ENCODE measurements at places on chromosomes 1 and 21. TPM values are rescaled to one million over a fixed set of nuclear protein-coding genes. Genes with fewer than 3 reads are reported as not detected.
A peak's percentile ranks its signal among the peaks of the same experiment; 100 is the strongest.

- peak overlapping the region; percentile 100 for H3K4me3 ChIP-seq
- peak; percentile 98 for DNase-seq
- H3K27me3 ChIP-seq: no peaks in the 10 kb centered on the region
- H3K36me3 ChIP-seq: peaks cover 21% of the 10 kb centered on the region
- peaks cover 54% of the 10 kb centered on the region for H3K4me1 ChIP-seq
Measured at GRCh38 chr1:156746728-156747631, 4.5 kb downstream of the HDGF start.

Gene KCNA3
- 1.8 TPM for total RNA-seq

DNA sequence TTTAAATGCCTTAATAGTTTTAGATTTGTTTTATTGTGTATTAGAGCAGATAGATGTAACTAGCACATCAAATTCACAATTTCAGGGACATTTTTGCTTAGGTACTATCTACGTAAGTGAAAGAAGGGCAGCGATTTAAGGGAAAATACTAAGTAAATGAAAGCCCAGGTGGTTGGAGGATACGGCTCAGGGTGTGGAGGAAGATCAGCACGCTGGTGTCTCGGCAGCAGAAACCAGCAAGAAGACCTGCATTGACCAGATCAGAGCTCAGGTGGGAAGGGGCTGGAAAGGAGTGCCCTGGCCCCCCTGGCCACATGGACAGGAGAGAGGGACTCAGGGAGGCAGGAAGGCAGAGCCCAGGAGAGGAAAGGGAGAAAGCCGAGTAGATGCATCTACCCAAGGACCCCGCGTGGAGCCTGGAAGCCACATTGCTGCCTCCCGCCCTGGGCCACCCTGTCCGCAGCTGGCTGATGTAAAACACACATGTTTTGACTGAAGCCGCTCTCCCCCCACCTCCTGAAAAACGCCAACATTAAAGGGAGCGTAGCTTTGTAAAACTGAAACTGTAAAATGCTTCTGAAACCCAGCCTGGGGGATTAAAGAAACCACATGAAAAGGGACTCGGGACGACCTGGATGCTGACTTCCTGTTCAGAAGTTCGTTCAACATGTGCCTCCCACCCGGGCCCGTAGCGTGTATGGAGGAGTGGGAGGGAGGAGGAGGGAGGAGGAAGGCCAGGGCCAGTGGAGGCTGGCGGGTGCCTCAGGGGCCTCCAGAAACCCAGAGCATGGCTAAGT is 72.6 kb upstream of the TARDBP start:
- no peak overlapping the region for H3K27ac ChIP-seq
- DNase-seq: no peak
- H3K36me3 ChIP-seq: no peaks in the 10 kb centered on the region
- H3K4me1 ChIP-seq: peaks cover 20% of the 10 kb centered on the region
- H3K27me3 ChIP-seq: no peaks in the 10 kb centered on the region
- no peak overlapping the region for H3K4me3 ChIP-seq

GRCh38 chr1:219550201-219550600 is 62.7 kb downstream of the ZC3H11B start:
- H3K36me3 ChIP-seq: no peaks in the 10 kb centered on the region
- no peak for DNase-seq
- no peak overlapping the region for H3K4me3 ChIP-seq
- peaks cover under 1% of the 10 kb centered on the region for H3K4me1 ChIP-seq

- peaks cover 2% of the 10 kb centered on the region for H3K27me3 ChIP-seq
- DNase-seq: no peak
- H3K4me3 ChIP-seq: no peak overlapping the region
- no peaks in the 10 kb centered on the region for H3K4me1 ChIP-seq
- no peak overlapping the region for H3K27ac ChIP-seq
- no peaks in the 10 kb centered on the region for H3K36me3 ChIP-seq
Measured at GRCh38 chr1:18253093-18253492, 145.5 kb downstream of the IGSF21 start.

DNA sequence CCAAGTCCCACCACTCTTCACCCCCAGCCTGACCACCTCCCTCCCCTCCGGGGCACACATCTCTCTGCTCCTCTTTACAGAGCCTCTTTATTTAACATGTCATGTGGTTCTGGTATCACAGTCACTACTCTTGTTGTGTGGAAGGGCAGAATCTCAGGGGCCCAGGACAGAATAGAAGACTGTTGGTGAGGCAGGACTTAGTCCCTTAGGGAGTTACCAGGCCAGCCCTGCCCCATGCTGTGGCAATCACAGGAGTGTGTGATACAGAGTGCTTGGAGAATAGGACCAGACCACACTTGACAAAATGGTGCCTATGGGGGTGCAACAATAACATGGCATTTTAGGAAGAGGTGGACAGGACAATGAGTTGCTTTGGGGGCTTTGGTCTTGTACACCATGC is 43.0 kb upstream of the CRNN start:
- H3K27ac ChIP-seq: no peak overlapping the region
- no peaks in the 10 kb centered on the region for H3K36me3 ChIP-seq
- no peak for DNase-seq
- no peak overlapping the region for H3K4me3 ChIP-seq
- no peaks in the 10 kb centered on the region for H3K4me1 ChIP-seq

GRCh38 chr1:95582191-95582590 is 348.2 kb downstream of the RWDD3 start:
- no peaks in the 10 kb centered on the region for H3K27me3 ChIP-seq
- H3K36me3 ChIP-seq: no peaks in the 10 kb centered on the region
- H3K4me3 ChIP-seq: no peak overlapping the region
- no peaks in the 10 kb centered on the region for H3K4me1 ChIP-seq

Gene GREM2
- total RNA-seq: 9.9 TPM

- no peaks in the 10 kb centered on the region for H3K27me3 ChIP-seq
- no peaks in the 10 kb centered on the region for H3K36me3 ChIP-seq
- no peak overlapping the region for H3K4me3 ChIP-seq
- H3K27ac ChIP-seq: peak overlapping the region; percentile 49
- peaks cover 29% of the 10 kb centered on the region for H3K4me1 ChIP-seq
Measured at GRCh38 chr1:159005676-159006075, 4.0 kb upstream of the IFI16 start.

DNA sequence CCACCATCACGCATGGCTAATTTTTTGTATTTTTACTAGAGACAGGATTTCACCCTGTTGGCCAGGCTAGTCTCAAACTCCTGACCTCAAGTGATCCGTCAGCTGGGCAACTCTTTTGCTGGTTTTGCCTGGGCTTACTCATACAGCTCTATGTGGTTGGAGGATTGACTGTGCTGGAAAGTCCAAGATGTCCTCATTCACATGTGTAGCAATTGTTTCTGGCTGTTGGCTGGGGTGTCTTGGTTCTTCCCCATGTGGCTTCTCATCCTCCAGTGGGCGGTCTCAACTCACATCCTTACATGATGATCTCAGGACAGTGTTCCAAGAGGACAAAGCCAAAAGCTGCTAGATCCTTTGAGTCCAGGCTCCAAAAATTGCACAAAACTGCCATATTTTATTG is 53.3 kb downstream of the TEX35 start:
- H3K36me3 ChIP-seq: no peaks in the 10 kb centered on the region
- H3K27me3 ChIP-seq: no peaks in the 10 kb centered on the region
- no peak overlapping the region for H3K27ac ChIP-seq
- DNase-seq: no peak
- no peak overlapping the region for H3K4me3 ChIP-seq
- H3K4me1 ChIP-seq: no peaks in the 10 kb centered on the region

Gene OR10Z1
- not detected for total RNA-seq

GRCh38 chr1:218658899-218659298 is 313.8 kb downstream of the TGFB2 start:
- no peaks in the 10 kb centered on the region for H3K27me3 ChIP-seq
- peaks cover 13% of the 10 kb centered on the region for H3K4me1 ChIP-seq
- no peak overlapping the region for H3K27ac ChIP-seq
- no peak for DNase-seq
- H3K36me3 ChIP-seq: no peaks in the 10 kb centered on the region

DNA sequence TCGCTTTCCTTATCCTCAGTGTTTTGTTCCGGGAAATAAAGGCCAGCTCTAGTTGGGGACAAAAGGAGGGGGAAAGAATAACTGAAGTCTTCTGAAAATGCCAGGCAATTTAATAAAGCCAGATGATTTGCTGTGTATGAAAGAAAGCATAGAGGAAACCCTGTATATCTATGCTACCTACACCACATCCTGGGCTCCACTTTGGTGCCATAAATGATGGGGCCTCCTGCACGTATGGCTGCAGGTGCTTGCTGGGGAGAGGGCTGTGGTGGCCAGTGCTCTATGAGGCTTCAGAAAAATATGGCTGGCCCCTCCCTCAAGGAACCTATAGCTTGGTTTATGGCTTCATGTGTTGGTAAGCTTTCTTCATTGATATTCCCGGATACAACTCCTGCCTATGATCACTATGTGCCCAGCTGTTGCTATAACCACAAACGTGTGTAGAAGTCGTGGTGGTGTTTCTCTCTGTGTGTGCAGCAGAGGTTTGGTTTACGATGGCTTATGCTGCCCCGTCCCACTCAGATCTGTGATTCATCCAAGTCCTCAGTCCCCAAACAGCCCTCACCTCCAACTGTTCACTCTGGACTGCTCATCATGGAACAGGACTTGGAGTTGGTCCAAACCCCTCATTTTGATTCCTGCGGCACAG is 59.5 kb downstream of the BACE2 start:
- H3K4me1 ChIP-seq: no peaks in the 10 kb centered on the region
- DNase-seq: no peak
- no peaks in the 10 kb centered on the region for H3K27me3 ChIP-seq
- peaks cover 7% of the 10 kb centered on the region for H3K36me3 ChIP-seq
- H3K4me3 ChIP-seq: no peak overlapping the region

- H3K4me1 ChIP-seq: no peaks in the 10 kb centered on the region
- no peak overlapping the region for H3K4me3 ChIP-seq
- no peak for DNase-seq
- peaks cover 29% of the 10 kb centered on the region for H3K27me3 ChIP-seq
- no peaks in the 10 kb centered on the region for H3K36me3 ChIP-seq
- H3K27ac ChIP-seq: no peak overlapping the region
Measured at GRCh38 chr1:39082811-39083576, 56.8 kb downstream of the NDUFS5 start.

Gene S100A7
- not detected for total RNA-seq

GRCh38 chr1:221497046-221497445 is 244.8 kb downstream of the DUSP10 start:
- H3K4me1 ChIP-seq: no peaks in the 10 kb centered on the region
- H3K36me3 ChIP-seq: no peaks in the 10 kb centered on the region
- no peak overlapping the region for H3K27ac ChIP-seq
- H3K4me3 ChIP-seq: no peak overlapping the region

- H3K4me1 ChIP-seq: no peaks in the 10 kb centered on the region
- no peak overlapping the region for H3K4me3 ChIP-seq
- no peaks in the 10 kb centered on the region for H3K27me3 ChIP-seq
Measured at GRCh38 chr1:215776336-215776735, 209.2 kb downstream of the KCTD3 start.

DNA sequence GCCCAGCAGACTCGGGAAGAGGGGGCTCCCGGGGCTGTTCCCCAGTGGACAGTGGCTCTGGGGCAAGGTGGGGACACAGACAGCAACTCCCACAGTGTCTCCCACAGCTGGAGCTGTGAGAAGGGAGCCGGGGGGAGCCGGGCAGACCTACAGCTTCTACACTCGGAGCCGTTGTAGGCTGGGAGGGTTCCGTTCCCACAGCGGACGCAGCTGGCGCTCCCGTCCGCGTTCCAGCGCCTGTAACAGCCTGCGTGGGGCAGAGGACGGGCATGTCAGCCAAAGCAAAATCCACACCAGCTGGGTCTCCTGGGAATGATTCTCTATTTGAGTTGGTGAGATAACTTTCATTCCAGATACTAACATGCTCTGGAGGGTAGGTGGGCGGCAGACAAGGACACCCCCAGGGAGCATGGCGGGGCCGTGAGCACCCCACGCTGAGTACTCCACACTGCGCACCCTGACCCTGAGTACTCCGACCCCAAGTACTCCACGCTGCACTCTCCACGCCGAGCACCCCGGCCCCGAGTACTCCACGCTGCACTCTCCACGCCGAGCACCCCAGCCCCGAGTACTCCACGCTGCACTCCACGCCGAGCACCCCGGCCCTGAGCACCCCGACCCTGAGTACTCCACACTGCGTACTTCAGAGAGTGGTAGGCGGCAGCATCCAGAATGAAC is 13.4 kb upstream of the RNF223 start:
- no peaks in the 10 kb centered on the region for H3K4me1 ChIP-seq
- no peaks in the 10 kb centered on the region for H3K27me3 ChIP-seq
- H3K36me3 ChIP-seq: no peaks in the 10 kb centered on the region
- no peak for DNase-seq
- H3K27ac ChIP-seq: no peak overlapping the region

DNA sequence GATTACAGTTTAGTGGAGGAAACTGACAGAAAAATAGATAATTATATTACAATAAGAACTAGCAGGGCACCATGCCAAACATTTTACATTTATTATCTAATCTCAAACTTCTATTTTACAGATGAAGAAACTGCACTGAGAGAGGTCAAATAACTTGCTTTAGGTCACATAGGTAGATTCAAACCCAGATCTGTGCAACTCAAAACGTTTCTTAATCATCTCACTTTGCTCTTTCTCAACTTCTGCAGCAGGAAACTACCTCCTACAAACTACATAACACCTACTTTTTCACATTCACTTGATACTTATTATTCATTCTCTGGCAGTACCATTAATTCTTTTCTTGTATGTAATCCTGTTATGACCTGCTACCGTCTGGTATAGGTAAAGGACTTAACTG is 49.9 kb upstream of the BCL10 start:
- H3K27me3 ChIP-seq: no peaks in the 10 kb centered on the region
- no peaks in the 10 kb centered on the region for H3K36me3 ChIP-seq
- no peak overlapping the region for H3K27ac ChIP-seq
- peaks cover 30% of the 10 kb centered on the region for H3K4me1 ChIP-seq

- H3K4me3 ChIP-seq: no peak overlapping the region
- H3K4me1 ChIP-seq: no peaks in the 10 kb centered on the region
- H3K27ac ChIP-seq: no peak overlapping the region
- H3K27me3 ChIP-seq: no peaks in the 10 kb centered on the region
- no peak for DNase-seq
- H3K36me3 ChIP-seq: no peaks in the 10 kb centered on the region
Measured at GRCh38 chr1:64133036-64133435, 70.4 kb upstream of the UBE2U start.

- H3K27me3 ChIP-seq: peaks cover 69% of the 10 kb centered on the region
- H3K36me3 ChIP-seq: no peaks in the 10 kb centered on the region
- DNase-seq: no peak
- peak overlapping the region; percentile 58 for H3K4me3 ChIP-seq
Measured at GRCh38 chr1:245155272-245156040, 671 bp downstream of the KIF26B start.

GRCh38 chr1:179264507-179264906 is 29.1 kb upstream of the SOAT1 start:
- H3K27ac ChIP-seq: no peak overlapping the region
- no peak overlapping the region for H3K4me3 ChIP-seq
- no peaks in the 10 kb centered on the region for H3K36me3 ChIP-seq
- H3K27me3 ChIP-seq: no peaks in the 10 kb centered on the region

DNA sequence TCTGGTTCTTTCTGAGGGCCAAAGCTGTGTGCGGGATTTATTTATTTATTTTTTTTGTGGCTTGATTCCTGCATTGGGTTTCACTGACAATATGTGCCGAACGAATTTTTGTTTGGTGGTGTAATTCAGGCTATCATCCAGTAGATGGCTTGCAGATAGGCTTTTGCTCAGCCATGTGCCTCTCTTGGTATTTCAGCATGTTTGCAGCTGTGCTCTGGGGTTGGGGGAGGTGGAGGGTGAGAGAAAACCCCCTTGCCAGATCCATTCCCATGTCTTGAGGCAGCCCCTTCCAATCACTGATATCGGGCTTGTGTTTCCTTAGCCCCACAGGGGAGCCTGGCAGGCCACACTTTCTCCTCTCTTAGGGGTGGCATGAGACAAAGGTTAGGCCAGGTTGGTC is 302.4 kb downstream of the PTGER3 start:
- H3K4me1 ChIP-seq: no peaks in the 10 kb centered on the region
- H3K4me3 ChIP-seq: no peak overlapping the region
- no peaks in the 10 kb centered on the region for H3K27me3 ChIP-seq
- H3K36me3 ChIP-seq: no peaks in the 10 kb centered on the region
- no peak for DNase-seq

Gene FCRLB
- 0.95 TPM for total RNA-seq

GRCh38 chr21:37878946-37879660 is 37.2 kb downstream of the KCNJ6 start:
- no peak for DNase-seq
- no peak overlapping the region for H3K27ac ChIP-seq
- no peaks in the 10 kb centered on the region for H3K4me1 ChIP-seq
